ENCODE measurements at places on chromosomes 7 and 10.
A peak's percentile ranks its signal among the peaks of the same experiment; 100 is the strongest.

GRCh38 chr10:31381766-31382316 is 62.8 kb downstream of the ZEB1 start:
- no peak for DNase-seq

GRCh38 chr7:116165717-116166116 is 44.6 kb upstream of the TES start:
- no peak for DNase-seq

DNA sequence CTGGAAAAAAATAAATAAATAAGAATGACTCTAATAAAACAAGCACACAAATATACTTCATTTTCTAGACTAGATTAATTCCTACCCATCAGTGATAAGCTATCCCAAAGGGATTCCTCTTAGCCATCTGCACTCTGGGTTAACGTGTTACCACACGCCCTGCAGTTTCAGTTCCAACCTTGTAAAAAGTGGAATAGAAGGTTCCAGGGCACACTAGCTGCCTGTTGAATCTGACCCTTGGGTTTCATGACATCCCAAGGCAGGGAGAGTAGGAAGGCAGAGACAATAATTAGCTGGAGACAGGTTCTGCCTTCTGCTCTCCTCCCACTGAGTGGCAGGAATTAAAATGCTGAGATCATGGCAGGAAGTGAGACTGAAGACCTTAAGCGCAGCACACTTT is 33.5 kb downstream of the SLC37A3 start:
- no peak for DNase-seq

DNA sequence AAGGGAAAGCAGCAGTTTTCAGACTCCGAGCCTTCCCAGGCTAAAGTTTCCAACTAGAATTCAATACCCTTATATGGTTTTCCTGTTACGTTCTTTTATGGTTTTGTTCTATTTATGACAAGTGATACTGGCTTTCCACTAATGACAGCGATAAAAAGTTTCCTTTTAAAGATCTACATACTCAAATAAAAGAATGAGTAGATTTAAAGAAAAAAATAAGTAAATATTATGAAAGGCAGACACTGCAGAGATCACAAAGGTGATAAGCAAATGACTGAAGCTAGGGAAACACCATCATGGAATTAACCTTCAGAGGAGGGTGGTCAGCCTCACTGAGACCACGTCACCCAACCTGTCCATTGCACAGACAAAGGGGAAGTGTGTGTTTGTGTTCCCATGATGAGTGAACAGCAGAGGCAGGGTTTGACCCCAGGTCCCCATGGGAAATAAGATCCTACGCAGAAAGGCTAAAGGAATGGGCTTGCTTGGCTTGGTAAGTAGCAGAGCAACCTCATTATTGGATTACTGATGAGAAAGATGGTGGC is 4.0 kb downstream of the VSIR start:
- DNase-seq: peak; percentile 60

DNA sequence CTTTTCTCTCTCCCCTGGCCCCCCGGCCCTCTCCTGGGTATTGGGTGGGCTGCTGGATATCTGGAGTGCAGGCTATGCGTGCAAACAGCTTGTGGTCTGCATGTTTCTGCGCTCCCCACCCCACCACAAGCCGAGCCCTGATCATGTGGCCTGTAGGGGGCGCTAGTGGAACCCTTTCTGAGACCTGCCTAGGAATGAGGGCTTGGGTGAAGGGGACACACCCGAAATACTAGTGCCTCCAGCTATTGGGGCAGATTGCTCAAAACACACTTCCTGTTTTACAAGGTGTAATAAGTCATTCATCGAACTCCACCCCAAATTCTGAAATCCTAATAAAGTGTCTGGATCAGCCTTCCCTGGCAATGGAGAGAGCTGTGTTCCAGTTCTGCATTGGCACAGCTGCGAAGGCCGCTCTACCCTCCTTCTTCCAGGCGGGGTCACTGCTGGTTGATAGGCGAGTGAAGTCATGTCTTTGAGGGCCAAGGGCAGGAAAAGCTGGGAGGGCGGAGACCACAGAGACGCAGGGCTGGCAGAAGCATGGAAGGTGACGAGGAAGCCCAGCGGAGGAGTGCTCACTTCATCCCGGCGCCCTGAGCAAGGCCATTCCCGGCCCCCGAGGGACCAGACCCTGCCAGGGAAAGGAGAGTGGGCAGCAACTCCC is 19.8 kb upstream of the PRRT4 start:
- peak; percentile 59 for DNase-seq

DNA sequence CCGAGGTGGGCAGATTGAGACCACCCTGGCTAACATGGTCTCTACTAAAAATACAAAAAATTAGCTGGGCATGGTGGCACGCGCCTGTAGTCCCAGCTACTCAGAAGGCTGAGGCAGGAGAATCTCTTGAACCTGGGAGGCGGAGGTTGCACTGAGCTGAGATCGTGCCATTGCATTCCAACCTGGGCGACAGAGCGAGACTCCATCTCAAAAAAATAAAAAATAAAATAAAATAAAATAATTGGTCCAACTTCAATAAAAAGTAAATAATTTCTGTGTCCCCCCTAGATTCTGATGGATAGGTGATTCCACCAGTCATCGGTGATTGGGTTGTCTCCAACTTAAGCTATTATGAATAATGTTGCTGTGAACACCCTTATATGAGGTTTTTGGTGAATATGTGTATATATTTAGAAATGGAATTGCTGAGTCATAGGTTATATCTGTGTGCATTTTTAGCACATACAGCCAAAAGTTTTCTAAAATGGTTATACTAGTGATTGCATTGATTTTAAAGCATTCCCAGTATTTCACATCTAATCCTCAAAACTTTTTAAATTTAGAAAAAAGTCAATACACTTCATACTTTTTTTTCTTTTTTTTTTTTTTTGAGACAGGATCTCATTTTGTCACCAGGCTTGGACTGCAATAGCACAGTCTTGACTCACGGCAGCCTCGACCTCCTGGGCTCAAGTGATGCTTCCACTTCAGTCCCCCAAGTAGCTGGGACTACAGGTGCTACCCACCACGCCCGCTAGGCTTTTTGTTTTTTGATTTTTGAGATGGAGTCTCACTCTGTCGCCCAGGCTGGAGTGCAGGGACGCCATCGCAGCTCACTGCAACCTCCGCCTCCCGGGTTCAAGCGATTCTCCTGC is 13.7 kb upstream of the SRPK2 start:
- DNase-seq: no peak

DNA sequence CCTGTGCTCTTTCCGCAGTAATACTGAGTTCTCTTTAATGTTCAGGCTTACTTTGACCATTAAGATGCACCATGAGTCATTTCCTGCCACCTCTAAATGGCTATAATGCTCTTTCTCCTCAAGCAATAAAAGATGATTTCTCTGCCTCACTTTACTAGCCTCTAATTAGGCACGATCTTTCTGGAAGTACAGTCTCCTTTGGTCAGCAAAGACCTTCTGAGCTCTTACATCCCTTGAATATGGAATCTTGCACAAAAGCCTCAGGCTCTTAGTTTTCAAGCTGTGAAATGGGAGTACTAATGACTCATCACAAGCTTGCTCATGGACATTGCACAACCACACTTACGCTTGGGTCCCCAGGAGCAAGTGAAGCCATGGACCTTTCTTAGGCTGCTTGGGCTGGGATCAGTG is 85.9 kb downstream of the FRMD4A start:
- DNase-seq: no peak

DNA sequence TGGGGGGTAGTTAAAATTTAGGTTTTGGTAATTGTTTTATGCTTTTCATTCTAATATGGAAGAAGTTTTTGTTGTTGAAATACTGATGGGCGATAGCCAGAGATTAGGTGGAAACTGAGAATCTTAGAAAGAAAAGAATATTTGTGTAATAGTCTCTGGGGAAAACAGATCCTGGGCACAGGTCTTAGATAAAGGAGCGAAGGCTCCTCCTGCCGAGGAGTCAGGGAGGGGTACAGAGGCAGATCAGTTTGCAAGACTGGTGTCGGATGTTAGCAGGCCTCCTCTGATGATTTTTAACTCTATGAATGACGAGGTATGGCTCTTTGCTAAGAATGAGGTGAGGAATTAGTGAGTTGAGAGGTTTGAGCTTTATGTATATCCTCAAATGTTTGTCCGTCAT is 339.7 kb downstream of the HGF start:
- no peak for DNase-seq

GRCh38 chr10:62377966-62378365 is 3.8 kb downstream of the ZNF365 start:
- no peak for DNase-seq

GRCh38 chr10:13949844-13950542 is 363.2 kb downstream of the PRPF18 start:
- no peak for DNase-seq

DNA sequence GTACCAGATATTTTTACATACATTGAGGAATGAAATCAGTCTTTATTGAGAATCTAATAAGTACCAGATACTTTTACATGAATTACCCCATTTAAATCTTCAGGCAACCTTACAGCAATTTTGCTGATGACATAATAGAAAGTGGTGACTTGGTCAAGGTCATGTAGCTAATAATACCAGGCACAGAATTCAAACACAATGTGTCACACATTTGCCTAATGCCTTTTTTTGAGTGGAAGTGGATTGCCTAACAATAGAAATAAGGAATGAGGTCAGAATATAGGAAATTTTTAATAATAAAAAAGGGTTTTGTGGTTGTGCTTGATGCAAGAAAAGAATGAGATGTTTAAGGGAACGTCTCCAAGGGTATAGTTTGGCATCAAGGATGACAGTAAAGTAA is 466.6 kb upstream of the IGFBP3 start:
- no peak for DNase-seq

DNA sequence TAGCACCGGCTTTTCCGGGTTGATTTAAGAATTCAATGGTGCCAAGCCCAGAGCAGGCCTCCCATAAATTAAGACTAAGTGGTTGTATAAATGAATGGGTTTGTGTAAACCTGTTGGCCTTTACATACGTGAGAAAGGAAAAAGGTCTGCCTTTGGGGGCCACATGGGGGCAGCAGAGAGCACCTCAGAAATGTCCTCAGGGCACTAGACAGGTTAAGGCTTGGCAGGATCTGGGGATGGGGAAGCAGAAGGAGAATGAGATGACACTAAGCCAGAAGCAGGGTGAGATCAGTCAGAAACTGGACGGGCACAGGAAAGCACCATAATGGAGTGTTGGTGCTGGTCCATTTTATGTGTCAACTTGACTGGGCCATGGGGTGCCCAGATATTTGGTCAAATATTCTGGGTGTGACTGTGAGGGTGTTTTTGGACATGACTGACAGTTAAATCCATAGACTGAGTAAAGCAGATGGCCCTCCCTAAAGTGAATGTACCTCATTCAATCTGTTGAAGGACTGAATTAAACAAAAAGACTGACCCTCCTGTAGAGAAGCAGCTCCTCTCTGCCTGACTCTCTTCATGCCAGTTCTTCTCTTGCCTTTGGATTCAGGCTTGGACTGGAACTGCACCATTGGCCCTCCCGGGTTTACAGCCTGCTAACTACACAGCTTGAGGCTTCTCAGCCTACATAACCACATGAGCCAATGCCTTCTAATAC is 58.9 kb downstream of the FRMPD2 start:
- peak; percentile 58 for DNase-seq

Measured in activated CD4-positive, alpha-beta memory T cell treated with anti-CD3 and anti-CD28 coated beads for 36 hours (primary cell).